Aorta (tissue), 5 donors: ENCODE measurements at places on chromosomes 12 and 14. TPM values are rescaled to one million over a fixed set of nuclear protein-coding genes. Genes with fewer than 3 reads are reported as not detected.

DNA sequence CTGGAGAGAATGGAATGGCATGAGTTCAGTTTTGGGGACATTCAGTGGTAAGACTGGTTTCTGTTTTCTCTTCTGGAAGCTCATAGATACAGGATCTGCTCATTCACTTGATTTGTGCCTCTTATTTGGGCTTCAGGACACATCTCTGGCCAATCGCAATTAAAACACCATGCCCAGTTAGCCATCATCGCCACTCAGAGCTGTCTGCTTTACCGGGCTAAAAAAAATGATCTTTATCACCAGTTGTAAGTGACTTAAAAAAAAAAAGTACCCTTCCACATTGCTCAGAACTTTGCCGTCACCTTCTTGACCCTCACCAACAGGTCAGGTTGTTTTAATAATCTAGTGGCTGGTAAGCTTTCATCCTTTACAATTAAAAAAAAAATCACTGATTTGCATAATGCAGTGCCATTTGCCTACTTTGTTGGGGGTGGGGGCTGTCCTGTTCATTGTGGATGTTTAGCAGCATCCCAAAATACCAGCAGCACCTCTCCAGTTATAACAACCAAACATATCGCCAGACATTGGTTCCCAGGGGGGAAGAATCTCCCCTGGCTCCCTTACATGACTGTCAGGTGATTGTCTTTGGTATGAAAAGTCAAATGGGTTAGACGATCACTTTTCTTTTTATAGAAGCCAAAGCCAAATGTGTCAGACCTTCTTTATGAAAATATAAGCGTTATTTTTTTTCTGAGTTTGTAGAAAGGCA, 150.1 kb downstream of the PRKCH start:
- DNase-seq = no peak

- no peak for DNase-seq
Observed at GRCh38 chr14:61700104-61700886, 5.0 kb downstream of the HIF1A start.

DNA sequence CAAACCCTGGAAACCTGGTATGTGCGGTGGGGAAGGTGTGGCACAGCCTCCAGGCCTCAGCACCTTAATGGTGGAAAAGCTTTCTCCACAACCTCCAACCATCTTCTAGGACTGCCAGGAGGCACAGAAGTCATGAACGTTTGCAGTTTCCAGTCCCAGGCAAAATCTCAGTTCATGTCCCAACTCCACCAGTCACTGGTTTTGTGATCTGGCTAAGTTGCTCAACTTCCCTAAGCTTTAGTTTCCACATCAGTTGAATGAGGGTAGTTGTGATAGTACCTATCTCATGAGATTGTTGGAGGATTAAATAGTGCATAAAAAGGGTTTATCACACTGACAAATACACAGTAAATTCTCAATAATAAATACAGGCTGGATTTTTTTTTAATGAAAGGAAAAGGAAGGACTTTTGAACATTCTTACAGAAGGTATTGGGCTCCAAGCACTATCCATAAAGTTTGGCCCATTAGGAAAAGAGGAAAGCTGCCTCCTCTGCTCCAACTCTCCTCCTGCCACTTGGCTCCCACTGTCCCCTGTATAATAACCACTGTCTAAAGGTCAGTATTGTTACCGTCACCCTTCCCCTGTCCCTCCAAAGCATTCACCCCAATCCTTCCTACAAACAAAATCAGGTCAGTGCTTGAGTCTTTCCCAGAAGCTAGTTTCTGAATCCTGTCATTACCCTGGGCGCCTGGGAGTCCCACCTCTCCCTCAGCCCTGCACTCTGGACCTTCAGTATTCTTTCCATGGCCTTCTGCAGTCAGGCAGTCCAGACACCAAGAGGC, 6.3 kb downstream of the PCK2 start:
- DNase-seq = no peak

DNA sequence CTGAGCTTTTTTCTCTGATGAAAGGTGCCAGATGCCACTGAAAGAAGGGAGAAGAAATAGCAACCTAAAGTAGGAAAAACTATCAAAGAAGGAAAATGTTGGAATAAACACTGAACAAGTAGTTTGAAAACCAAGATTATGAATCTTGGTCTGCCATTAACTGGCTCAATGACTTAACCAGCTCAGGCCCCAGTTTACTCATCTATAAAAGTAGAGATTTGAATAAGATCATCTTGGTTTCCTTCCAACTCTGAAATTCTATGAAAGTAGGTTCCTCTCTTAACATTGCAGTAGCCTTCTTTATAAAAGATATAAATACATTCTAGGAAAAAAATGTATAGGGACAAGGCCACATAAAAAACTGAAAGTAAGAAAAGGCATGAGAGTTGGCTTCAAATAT, 16.1 kb upstream of the CCND2 start:
- DNase-seq = no peak

DNA sequence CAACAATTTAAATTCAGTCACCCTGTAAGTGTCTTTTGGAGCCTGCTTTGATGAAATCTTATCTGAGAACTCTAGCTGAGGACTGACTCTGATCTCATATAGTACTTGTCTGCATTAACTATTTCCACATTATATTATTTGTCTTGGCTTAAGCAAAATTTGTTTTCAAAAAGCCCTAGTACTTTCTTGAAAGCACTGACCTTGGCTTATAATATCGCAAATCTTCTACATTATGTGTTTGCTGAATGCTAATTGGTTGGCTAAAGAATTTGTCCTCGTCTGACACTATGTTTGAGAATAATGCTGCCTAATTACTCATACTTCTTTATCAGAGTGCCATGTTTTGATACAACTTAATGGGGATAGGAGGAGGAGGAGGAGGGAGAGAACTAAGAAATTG, 46.9 kb upstream of the FLRT2 start:
- no peak for DNase-seq

GRCh38 chr12:91109148-91109564, 2.1 kb downstream of the LUM start:
- DNase-seq = peak; percentile 69

DNA sequence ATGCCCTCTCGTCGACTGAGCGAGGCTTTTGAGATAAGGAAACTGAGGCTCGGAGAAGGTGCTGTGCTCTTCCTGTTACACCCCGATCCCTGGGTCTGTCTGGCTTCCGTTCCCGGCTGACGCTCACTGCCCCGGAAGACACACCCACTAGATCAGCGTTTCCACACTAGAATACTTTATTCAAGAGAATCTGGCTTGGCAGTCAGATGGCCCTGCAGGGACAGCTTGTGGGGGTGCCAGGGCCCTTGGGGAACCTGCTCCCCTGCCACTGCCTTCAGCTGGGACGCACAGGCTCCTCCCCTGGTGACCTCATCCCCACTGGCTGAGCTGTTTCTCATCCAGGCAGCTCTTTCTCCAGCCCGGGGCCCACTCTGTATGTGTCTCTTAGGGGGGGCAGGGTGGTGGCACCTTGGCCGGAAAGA, 13.7 kb downstream of the PGF start:
- DNase-seq = peak; percentile 89

DNA sequence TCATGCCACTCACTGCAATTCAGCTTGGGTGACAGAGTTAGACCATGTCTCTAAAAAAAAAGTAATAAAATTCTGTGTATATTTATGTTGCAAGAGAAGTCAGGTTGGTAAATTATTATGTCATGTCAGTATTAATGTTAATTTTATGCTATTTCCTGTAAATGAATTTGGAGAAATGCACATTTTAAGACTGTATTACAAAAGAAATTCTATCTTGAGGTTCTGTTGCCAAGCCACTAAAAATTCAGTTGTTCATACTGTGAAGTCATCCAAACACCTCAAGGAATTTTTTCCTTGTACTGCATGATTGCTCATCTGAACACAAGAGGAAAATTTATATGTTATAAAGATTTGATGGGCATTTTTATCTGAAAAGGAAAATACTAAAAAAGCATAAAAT, 23.3 kb upstream of the HMGA2 start:
- no peak for DNase-seq

STON2 gene
- 10.4 TPM for total RNA-seq

MYO1H gene
- total RNA-seq = not detected

RPGRIP1 gene
- 2.3 TPM for total RNA-seq

GALNT8 gene
- total RNA-seq = 6.9 TPM
